Testis (tissue), 5 donors: ENCODE measurements at places on chromosomes 16 and 17.

DNA sequence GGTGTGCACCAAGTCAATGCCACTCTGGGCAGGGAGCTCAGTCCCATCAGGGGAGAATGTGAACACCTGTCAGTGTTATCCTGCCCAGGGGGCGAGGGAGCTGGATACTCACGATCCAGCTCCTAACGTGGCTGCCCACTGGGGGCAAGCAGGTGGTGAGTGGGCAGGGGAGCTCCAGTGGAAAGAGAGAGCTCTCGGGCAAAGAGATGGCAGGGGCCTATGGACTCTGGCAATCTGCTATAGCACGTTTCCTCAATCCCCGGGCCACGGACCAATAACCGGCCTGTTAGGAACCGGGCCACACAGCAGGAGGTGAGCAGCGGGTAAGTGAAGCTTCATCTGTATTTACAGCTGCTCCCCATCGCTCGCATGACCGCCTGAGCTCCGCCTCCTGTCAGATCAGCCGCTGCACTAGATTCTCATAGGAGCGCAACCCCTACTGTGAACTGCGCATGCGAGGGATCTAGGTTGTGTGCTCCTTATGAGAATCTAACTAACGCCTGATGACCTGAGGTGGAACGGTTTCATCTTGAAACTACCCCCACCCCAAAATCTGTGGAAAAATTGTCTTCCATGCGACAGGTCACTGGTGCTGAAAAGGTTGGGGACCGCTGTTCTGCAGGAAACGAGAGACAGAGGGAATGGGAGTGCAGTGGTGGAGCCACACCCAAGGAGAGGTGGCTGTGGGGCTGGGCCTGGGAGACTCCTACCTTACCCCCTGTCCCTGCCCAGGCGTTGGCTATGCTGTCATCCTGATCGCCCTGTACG lies 15.6 kb downstream of the SLC6A2 start:
- H3K36me3 ChIP-seq = no peaks in the 10 kb centered on the region
- no peak overlapping the region for H3K4me3 ChIP-seq
- H3K27me3 ChIP-seq = no peaks in the 10 kb centered on the region
- peak; percentile 21 for DNase-seq
- H3K27ac ChIP-seq = no peak overlapping the region

DNA sequence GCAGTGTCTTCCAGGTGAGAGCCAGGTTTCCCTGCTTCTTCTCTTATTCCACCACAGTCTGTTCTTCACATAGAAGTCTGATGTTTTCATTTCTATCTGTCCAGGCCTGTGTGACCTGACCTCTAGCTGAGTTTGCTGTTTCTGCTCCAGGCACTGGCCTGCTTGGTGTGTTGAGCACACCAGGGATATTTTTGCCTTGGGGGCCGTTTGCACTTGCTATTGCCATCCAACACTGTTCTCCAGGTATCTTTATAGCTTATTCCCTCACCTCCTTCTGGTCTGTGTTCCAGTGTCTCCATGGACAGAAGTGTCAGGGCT lies 41.4 kb downstream of the MRTFB start:
- no peak overlapping the region for H3K27ac ChIP-seq
- peaks cover 9% of the 10 kb centered on the region for H3K4me1 ChIP-seq
- DNase-seq = no peak
- no peaks in the 10 kb centered on the region for H3K27me3 ChIP-seq

- H3K27ac ChIP-seq = no peak overlapping the region
- no peaks in the 10 kb centered on the region for H3K36me3 ChIP-seq
- H3K4me3 ChIP-seq = no peak overlapping the region
- no peak for DNase-seq
Measured at GRCh38 chr16:4525634-4526277, 12.8 kb downstream of the CDIP1 start.

DNA sequence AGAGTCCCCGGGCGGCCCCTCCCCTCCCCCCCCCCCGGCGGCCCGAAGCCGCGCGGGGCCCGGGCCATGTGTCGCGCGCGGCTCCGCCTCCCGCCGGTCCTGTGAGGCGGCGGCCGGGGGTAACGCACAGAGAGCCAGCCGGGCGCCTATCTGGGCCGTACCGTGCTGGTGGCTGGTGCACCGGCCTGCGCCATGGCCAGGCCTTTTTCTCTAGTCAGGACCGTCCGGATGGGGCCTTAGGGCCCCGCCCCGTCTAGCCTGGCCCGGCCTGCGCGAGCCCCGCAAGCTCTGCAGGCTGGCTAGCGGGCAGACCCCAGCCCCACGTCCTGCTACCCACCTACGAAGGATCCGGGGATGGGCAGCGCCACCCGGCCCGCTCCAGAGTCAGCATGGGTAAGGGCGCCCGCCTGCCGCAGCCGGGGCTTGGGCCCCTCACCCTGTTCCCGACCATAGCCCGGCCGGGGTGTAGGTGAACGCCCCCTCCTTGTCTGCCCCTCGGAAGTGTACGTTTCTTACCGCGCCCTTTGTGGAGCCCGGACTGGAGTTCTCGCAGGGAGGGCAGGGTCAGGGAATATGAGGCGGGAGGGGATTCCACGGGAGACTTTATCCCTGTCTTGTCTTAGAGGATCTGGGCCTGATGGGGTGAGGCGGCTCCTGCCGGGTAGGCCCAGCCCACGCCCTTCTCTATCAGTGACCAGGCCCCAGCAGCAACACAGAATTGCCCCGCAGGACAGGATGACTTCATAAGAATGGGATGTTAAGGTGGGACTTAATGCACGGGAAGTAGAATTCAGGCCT lies at the start of gene CENPT:
TSS of gene CENPT (minus strand) at position 630 of the 798 bp plus-strand sequence. CDS start 13,834 bp downstream, outside the sequence.
- peaks cover 47% of the 10 kb centered on the region for H3K4me1 ChIP-seq
- H3K36me3 ChIP-seq = no peaks in the 10 kb centered on the region
- H3K4me3 ChIP-seq = peak within 1 kb of the TSS; percentile 88

- no peak overlapping the region for H3K4me3 ChIP-seq
- peak; percentile 17 for DNase-seq
- peaks cover 17% of the 10 kb centered on the region for H3K4me1 ChIP-seq
- H3K36me3 ChIP-seq = no peaks in the 10 kb centered on the region
- H3K27ac ChIP-seq = no peak overlapping the region
Measured at GRCh38 chr17:45346216-45347015, 29.6 kb upstream of the MAP3K14 start.

- H3K27me3 ChIP-seq = no peaks in the 10 kb centered on the region
- DNase-seq = no peak
- H3K27ac ChIP-seq = no peak overlapping the region
- H3K4me3 ChIP-seq = no peak overlapping the region
Measured at GRCh38 chr16:70704586-70704985, 18.7 kb upstream of the MTSS2 start.

DNA sequence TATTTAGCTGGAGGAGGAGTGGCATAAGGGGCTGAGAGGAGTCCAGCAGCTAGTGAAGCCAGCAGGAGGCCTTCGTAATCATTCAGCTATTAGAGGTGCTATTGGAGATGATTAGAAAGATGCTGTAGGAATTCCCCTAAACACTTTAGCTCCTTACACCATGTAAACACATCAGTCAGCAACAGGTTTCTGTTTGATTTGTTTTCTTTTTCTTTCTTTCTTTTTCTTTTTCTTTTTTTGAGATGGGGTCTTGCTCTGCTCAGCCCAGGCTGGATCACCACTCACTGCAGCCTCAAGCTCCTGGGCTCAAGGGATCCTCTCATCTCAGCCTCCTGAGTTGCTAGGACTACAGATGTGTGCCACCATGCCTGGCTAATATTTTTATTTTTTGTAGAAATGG lies 10.6 kb upstream of the SEPHS2 start:
- no peak for DNase-seq
- H3K4me1 ChIP-seq = no peaks in the 10 kb centered on the region

DNA sequence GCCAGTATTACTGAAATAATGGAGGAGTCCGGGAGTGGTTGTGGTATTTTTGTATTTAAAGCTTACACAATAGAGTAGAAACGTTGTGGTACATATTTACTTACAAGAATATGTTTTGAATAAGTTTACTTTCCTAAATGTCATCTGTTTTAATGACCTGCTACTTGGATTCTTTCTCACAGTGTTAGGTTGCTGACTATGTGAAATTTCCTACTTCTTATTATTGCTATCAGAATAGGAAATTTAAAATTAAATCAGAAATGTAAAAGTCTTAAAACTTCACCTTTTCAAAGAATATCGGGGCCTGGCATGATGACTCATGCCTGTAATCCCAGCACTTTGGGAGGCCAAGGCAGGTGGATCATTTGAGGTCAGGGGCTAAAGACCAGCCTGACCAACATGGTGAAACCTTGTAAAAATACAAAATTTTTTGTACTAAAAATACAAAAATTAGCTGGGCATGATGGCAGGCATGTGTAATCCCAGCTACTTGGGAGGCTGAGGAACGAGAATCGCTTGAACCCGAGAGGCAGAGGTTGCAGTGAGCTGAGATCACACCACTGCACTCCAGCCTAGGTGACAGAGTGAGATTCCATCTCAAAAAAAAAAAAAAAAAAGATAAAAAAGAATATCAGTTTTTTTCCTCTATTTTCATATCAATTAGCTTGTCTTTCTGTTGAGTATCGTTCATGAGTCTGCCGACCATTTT lies 77.8 kb downstream of the VMP1 start:
- DNase-seq = no peak
- no peaks in the 10 kb centered on the region for H3K27me3 ChIP-seq
- H3K4me3 ChIP-seq = no peak overlapping the region
- no peak overlapping the region for H3K27ac ChIP-seq

DNA sequence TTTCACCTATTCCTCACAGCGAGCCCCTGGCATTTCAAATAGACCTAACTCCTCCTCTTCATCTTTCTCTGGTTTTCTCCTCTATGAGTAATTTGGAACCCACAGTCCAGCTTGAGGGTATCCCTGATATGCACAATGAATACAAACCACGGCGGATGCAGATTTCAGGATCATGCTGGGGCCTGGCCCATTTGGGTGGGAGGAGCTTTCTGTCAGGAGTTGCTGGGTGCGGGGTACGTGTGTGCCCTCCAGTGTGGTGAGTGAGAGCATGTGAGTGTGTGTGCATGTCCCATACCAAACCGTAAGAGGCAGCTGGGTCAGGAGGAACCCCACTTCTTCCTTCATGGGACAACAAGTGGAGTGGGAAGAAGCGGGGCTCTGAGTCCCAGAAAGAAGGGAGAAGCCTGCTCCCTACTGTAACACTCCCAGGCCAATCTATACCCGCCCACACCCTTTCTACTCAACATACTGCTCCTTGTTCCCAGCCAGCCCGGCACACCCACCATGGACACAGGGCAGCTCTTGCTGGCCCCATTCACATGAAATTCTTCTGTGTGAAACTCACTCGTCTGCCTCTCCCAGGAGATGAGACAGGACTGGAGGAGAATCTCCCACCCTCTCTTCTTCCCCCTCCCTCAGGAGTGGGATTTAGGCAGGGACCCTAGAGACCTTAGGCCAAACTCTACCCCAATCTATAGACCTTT lies 18.4 kb downstream of the CNTNAP1 start:
- no peak for DNase-seq
- H3K4me3 ChIP-seq = no peak overlapping the region
- peaks cover 8% of the 10 kb centered on the region for H3K4me1 ChIP-seq
- H3K27me3 ChIP-seq = no peaks in the 10 kb centered on the region

DNA sequence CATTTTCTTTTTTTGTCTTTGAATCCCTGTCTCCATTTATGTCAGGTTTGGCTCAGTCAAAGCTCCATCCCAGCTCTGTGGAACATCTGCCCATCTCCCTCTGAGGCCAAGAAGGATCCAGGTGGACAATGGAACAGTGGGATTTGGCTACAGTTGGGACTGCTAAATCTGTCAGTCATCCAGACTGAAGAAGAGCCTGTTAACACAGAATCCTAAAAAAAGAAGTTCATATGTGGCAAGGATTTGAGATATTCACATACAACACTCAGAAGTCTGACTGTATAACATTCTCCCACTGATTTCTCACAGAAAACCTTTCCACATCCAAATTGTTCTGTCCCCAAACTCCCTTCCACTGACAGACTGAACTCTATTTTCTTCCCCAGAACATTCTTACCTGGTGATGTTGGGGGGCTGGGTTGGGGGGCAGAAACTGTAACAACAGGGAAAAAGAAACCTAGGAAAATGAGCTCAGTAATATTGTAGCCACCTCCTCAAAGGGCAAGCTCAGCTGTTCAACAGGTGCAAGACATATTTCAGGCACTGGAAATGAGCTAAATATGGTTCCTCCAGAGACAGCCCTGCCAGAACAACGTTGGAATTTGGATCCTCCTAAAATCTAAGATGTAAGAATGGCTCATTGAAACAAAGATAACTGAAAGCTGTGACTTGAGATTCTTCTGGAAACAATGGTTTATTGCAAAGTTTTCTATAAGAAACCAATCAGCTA lies 301.5 kb upstream of the CDH5 start:
- no peaks in the 10 kb centered on the region for H3K27me3 ChIP-seq
- no peak for DNase-seq

DNA sequence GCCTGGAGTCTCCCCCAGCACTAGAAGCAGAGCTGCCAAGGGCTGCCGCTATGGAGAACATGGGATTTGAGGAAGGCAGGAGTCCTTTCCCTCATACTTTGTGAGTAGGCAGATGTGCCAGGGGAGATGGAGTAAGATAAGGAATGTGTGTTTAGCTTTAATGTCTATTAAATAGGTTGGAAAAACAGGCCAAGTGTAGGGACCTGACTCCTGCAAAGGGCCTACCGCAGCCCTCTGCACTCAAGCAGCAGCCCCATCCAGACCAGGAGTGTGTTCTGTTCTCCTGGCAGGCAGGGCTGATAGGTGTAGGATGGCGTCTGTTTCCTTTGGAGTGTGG lies 1.8 kb upstream of the MIF4GD start:
- H3K4me3 ChIP-seq = no peak overlapping the region
- H3K4me1 ChIP-seq = peaks cover 16% of the 10 kb centered on the region
- no peak for DNase-seq
- no peaks in the 10 kb centered on the region for H3K36me3 ChIP-seq

- H3K27me3 ChIP-seq = no peaks in the 10 kb centered on the region
Measured at GRCh38 chr17:80698297-80698696, 153.7 kb downstream of the RPTOR start.

- no peaks in the 10 kb centered on the region for H3K36me3 ChIP-seq
- H3K27ac ChIP-seq = no peak overlapping the region
- H3K27me3 ChIP-seq = no peaks in the 10 kb centered on the region
Measured at GRCh38 chr17:65228734-65229620, 91.8 kb downstream of the RGS9 start.

DNA sequence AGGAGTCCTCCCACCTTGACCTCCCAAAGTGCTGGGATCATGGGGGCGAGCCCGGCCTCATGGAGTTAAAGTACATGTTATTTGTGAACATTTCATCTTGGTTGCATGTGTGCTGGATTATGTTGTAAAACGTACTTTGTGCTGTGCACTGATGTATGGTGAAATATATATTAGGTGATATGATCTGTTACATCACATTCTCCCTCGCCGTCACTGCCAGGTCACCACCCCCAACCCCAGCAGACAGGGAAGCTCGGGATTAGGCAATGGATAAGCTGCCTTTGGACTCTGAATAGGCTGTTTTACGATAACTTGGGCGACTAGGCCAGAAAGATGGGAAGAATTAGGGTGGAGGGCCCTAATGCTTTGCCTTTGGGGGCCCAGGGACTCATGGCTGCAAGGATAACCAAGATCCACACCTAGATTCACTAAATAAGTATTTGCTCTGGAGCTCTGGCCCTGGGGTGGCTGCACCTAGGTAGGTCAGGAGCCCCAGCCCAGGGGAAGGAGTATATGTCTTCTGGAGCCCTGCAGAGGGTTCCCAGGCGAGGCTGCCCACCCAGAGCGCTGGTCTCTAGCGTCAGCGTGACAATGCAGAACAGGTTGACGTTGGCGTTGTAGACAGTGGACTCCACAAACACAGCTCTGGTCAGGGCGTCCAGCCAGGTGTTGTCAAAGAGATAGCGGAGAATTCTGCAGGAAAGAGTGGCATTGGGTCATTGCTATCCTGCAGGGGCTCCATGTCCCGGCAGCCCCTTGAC lies 27.1 kb upstream of the GCSH start:
- H3K4me3 ChIP-seq = no peak overlapping the region
- H3K27ac ChIP-seq = no peak overlapping the region
- no peaks in the 10 kb centered on the region for H3K4me1 ChIP-seq
- no peaks in the 10 kb centered on the region for H3K36me3 ChIP-seq
- H3K27me3 ChIP-seq = no peaks in the 10 kb centered on the region
- no peak for DNase-seq
